ENCODE measurements at places on chromosomes 11 and 22. TPM values are rescaled to one million over a fixed set of nuclear protein-coding genes. Genes with fewer than 3 reads are reported as not detected.

The PKNOX2 gene
- total RNA-seq, result 1.4 TPM

The OR8G1 gene
- total RNA-seq, result not detected

The APOL5 gene
- total RNA-seq, result not detected

The WNT7B gene
- total RNA-seq, result not detected

The MFNG gene
- 8.0 TPM for total RNA-seq

The KCNJ1 gene
- not detected for total RNA-seq

The DNAL4 gene
- total RNA-seq, result 7.9 TPM

The ACRV1 gene
- not detected for total RNA-seq

The OR10A2 gene
- not detected for total RNA-seq

The RRP8 gene
- 23.2 TPM for total RNA-seq

The CFAP300 gene
- total RNA-seq, result 5.1 TPM

The CSNK2A3 gene
- 5.5 TPM for total RNA-seq

The SORL1 gene
- total RNA-seq, result 8.1 TPM

The CBLIF gene
- total RNA-seq, result not detected

The RANBP1 gene
- total RNA-seq, result 194 TPM

The CALCA gene
- not detected for total RNA-seq

The SEPTIN3 gene
- 1.4 TPM for total RNA-seq

The CARD18 gene
- total RNA-seq, result not detected

Data from sigmoid colon (tissue), 7 donors.